Upper lobe of left lung (tissue), 6 donors: ENCODE measurements at places on chromosomes 5 and 9. TPM values are rescaled to one million over a fixed set of nuclear protein-coding genes. Genes with fewer than 3 reads are reported as not detected.

Gene FAM221B
- not detected for total RNA-seq

- DNase-seq: no peak
These were observed 12.1 kb downstream of the TGFBI start for GRCh38 chr5:136040746-136041415.

DNA sequence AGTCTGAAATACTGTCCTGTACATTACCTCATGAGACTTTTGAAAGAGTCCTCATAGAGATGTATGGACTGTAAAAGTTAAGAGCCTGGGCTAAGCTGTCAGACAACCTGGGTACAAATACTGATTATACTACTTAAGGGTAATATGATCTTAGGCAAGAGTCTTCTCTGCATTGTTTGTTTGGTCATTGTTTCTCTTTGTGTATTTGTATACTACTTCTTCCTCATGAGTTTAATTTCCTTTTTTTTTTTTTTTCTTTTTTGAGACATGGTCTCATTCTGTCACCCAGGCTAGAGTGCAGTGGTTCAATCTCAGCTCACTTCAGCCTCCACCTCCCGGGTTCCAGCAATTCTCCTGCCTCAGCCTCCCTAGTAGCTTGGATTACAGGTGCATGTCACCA is 2.6 kb upstream of the PFDN1 start:
- no peak for DNase-seq

GRCh38 chr5:116575326-116576052 is 866 bp upstream of the SEMA6A start:
- no peak for DNase-seq

DNA sequence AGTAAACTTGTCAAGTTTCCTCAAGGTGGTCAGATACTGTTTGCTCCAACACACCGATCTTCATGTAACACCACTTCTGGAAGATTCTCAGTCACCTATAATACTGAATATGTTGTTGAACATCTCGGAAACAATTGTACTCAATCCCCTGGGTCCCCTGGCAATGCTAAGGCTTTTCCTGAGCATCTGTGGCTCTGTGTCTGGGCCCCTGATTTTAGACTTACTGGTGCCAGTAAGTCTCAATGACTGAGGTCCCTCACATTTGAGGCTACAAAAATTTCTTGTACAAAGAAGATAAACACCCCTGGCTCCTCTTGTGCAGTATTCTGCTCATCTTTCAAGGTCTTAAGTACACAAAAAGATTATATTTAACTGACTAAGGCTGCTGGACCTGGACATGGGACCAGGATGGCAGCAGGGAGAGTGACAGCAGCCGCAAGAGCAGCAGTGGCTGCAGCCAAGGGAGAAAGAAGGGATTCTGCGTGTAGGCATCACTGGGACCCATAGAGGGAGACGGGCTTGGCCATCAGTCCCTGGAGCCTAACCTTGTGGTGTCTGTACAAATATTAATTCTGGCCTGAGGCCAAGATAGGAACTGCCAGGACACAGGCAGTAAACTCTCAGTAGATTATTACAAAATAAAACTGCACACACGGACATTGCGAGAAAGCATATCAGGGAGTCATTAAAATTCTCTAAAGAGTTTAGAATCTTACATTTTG is 49.0 kb upstream of the TNPO1 start:
- DNase-seq: no peak

Gene OLFM1
- total RNA-seq: 23.2 TPM

GRCh38 chr5:109354761-109355160 is 55.0 kb downstream of the PJA2 start:
- no peak for DNase-seq
